Activated naive CD4-positive, alpha-beta T cell treated with anti-CD3 and anti-CD28 coated beads, Interleukin-2, amount 10 ng/mL, durations not matched to agents 7 days and 5 days (primary cell): ENCODE measurements at places on chromosomes 5 and 9.

GRCh38 chr5:55370291-55370925 is 62.6 kb downstream of the MTREX start:
- no peak for DNase-seq

DNA sequence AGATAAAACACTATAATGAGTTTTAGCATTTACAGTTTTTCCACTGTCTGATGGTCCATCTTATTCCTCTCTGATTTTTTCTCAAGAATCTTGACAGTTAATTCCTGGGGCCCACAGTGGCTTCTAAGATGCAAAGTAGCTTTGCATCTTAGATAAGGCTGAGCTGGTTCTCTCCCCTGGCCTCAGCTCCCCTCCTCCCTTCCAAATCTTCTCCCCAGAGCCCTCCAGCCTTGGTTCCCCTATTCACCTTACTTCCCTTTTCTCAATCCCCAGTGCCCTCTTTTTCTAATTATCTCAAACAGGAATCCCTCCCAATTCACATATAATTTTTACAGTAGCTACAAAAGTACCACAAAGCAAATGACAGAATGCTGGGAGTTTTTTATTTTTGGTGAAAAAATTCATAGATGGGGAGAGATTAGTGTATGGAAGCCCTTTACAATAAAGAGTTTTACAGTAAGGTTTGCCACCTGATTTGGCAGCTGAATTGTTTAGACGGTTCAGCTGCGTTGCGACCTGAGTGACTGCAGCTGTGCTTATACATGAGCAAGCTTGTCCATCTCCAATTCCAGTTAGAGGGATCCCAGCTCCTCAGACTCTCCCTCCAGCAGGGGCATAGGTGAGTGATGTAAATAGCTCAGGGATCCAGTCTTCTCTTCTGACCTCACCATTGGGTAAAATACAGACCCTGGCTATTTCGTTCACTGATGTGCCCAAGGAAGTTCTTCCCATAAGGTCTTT is 51.4 kb upstream of the CKMT2 start:
- DNase-seq, result no peak

DNA sequence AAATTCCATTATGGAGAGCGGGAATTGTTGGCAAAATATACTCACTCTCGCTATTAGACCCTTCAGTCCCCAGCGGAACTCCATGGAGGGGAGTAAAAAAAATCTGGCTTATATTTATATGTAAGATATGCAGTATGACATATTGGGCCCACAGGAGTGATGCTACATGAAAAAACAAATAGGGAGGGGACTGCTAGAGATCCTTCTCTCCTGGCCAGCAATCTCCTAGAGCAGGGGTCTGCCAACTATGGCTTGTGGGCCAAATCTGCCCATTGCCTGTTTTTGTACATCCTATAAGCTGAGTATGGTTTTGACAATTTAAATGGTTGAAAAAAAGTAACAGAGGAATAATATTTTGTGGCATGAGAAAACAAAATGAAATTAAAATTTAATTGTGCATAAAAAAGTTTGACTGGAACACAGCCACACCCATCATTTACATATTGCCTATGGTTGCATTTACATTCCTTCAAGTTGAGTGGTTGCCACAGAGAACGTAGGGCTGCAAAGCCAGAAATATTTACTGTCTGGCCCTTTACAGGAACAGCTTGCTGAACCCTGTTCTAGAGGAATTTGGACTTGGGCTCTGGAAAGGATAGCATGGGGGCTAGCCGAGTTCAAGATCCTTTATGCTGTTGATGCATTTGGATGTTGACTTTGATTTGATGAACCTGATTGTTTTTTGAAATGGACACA is 197.3 kb upstream of the CLINT1 start:
- DNase-seq, result no peak

GRCh38 chr9:135822374-135822755 is 85.0 kb downstream of the CAMSAP1 start:
- no peak for DNase-seq

DNA sequence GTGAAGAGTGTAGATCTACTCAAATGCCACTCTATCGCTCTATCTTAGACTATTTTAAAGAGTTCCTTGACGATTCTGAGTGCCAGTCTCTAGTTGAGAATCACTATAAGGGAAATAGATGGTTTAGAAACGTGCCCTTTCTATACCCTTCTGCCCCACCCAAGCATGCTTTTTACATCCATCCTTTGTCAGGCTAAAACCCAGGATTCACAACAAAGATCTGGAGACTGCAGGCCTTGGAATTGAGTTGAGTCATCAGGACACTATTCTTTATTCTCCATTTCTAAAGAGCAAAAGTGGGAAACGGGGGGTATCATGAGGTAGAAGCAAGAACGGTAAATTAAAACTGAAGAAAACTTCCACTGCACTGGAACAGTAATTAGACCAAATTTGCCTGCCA is 48.7 kb downstream of the ELAVL2 start:
- no peak for DNase-seq

DNA sequence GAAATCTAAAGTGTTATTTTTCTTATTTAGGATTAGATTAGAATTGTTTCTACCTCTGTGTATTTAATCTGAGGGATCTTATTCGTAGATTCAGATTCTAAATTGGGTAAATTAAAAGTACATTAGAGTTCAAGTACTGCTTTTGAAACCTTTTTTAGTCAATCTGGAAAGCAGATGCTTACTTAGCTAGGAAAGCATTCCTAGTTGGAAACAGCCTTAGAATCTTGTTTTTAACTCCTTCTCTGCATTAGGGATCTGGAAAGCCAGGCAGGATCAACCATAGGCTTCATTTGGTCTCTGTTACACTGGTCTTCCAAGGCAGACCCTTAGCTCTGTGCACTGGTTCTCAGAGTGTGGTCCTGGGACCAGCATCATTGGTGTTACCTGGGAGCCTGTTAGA is 247.4 kb downstream of the NR3C1 start:
- DNase-seq, result no peak

DNA sequence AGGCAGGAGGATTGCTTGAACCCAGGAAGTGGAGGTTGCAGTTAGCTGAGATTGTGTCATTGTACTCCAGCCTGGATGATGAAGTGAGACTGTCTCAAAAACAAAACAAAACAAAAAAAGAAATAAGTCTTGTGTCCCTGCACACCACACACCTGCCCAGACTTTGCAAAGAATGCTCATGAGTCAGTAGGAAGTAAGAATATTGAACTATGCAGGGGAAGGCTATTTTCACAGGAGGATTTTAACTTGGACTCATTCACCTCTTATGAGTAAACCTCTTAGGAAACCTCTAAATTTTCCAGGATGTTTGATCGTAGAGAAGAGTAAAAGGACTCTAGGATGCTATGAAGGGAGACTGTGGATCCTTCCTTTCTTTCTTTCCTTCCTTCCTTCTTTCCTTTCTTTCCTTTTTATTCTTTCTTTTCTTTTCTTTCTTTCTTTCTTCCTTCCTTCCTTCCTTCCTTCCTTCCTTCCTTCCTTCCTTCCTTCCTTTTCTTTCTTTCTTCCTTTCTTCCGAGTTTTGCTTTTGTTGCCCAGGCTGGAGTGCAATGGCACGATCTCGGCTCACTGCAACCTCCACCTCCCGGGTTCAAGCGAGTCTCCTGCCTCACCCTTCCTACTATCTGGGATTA is 96.7 kb upstream of the CLINT1 start:
- DNase-seq, result no peak

- no peak for DNase-seq
Observed at GRCh38 chr9:4118666-4119065, 181.2 kb downstream of the GLIS3 start.

DNA sequence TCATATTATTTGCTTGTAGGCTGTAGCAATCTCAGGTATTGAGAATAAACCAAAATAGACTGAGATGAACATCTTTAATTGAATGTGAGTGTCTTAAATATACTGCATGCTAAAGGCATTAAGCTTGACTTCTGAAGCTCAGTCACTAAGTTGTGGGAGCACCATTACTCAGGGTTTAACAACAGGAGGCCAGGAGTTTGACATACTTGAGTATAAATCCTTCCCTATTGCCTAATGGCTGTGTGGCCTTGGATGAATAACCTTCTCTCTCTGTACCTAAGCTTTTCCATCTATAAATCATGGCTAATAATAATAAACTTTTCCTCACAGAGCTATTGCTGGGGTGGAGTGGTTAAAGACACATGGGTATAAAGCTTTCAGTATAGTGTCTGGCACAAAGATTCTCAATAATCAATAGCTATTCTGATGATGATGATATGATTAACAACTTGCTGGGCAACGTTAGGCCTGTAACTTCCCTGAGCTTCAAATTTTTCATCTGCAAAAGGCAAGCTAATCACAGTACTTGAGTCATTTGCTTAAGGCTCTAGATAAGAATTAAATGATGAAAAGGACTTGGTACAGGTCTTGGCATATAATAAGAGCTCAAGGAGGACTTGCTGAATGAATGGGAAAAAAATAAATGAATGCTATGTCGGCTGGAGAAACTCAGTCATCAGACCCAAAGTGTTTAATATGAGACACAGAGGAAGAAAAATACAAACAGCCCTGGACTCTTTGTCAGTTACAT is 174.0 kb upstream of the IL12B start:
- DNase-seq, result no peak

DNA sequence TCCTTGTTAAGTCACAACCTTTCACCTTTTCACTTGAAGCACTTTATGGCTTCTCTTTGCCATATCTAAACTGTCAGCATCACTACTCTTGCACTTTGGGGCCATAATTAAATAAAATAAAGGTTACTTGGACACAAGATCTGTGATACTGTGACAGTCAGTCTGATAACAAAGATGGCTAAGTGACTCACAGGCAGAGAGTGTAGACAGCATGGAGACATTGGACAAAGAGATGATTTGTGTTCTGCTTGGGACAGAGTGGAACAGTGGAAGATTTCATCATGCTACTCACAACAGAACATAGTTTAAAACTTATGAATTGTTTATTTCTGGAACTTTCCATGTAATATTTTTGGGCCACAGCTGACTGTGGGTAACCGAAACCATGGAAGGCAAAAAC is 81.7 kb upstream of the SMC5 start:
- DNase-seq, result no peak

DNA sequence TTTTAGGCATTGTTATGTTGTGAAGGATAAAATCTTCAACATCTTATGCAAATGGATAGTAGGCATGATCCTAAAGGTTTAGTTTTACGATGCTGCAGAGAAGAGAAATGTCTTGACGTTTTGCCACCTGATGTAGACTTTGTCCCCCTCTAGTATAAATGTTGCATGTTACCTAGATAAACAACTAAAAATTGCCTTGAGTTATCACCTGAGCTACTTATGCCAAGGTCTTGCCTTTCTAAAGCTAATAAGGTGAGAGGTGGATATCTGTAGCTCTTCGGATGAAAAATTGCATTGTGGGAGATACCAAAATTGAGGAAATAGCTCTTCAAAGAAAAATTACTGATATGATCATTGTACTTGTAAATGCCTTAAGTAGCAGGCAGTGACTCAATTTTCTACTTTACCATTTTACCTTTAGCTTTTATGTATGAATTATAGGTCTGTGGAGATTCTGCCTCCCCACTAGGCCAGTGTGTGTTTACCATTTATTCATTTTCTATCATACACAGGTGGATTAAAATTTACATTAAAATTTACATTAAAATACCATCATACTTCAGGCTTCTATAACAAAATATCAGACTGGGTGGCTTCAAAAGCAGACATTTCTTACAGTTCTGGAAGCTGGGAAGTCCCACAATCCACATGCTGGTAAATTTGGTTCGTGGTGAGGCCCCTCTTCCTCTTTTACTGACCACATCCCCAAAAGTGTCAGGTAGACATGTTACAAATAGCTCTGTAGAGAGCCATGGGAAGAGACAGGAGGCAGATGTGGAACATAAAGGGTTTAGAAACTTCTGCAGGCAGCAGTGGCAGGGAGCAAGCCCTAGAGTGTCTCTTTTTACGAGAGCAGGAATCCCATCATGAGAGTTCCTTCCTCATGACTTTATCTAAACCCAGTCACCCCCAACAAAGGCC is 100.7 kb upstream of the ERBIN start:
- no peak for DNase-seq

DNA sequence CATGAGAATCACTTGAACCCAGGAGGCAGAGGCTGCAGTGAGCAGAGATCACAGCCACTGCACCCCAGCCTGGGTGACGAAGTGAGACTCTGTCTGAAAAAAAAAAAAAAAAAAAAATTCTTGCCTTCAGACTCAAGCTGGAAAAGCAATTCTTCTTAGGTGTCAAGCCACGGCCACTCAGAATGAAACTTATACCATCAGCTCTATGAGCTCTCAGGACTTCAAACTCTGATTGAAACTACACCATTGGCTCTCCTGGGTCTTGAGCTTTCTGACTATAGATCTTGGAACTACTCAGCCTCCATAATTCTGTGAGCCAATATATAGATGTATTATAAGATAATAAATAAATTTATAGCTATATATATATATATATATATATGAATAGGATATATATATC is 12.9 kb upstream of the FGF10 start:
- DNase-seq, result no peak

DNA sequence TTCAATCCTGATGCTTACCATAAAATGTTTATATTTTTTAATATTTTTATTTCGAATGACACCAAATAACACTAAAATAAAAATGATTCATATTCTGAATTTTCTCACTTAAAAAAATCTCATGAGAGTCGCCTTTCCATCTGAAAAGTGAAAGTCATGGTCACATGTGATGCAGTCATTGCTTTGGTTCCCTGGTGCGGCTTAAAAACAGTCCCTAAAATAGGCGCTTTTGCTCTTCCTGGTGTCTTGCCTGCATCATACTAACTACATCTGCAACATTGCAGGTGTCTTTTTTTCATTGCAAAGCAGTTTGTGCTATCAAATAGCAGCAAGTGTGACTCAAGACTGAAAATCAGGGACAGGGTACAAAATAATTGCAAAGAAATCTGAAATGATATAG is 185.2 kb upstream of the NREP start:
- no peak for DNase-seq

DNA sequence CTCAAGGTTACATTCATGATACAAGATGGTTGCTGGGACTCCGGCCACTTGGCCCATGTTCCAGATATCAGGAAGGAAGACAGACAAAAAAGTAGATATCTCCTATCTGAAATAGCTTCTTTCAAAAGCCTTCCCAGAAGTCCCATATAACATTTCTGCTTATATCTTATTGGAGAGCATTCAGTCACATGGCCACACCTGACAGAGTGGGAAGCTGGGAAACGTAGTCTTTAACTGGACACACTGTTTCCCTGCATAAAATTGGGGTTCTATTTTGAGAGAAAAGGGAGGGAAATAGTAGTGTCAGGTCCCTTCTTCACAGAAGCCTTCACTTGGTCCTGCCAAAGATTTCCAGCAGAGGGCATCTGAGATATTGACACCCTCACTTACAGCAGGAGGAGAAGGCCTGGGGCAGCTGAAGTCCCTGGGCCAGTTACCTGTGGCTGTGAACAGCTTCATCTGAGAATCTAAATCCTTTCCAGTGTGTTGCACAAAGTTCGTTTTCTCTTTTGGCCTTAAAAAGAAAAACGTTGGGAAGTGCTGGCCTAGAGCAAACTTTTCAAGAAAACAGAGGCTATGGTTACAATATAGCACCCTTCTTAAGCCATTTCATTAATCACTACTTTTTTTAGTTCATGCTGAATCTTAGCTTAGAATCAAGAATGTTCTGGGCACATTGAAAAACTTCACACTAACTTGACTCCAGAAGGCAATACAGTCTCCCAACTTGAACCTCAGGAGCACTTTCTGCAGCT is 33.5 kb downstream of the SPEF2 start:
- peak; percentile 78 for DNase-seq
